ENCODE measurements at places on chromosomes 4 and X. TPM values are rescaled to one million over a fixed set of nuclear protein-coding genes. Genes with fewer than 3 reads are reported as not detected.

The SLC2A9 gene
- 5.0 TPM for total RNA-seq

The ZNF711 gene
- 3.7 TPM for total RNA-seq

The GPR50 gene
- total RNA-seq = not detected

The F11 gene
- not detected for total RNA-seq

The MAGED4 gene
- total RNA-seq = 0.10 TPM
